ENCODE measurements at places on chromosomes 2 and 18. TPM values are rescaled to one million over a fixed set of nuclear protein-coding genes. Genes with fewer than 3 reads are reported as not detected.
A peak's percentile ranks its signal among the peaks of the same experiment; 100 is the strongest.

DNA sequence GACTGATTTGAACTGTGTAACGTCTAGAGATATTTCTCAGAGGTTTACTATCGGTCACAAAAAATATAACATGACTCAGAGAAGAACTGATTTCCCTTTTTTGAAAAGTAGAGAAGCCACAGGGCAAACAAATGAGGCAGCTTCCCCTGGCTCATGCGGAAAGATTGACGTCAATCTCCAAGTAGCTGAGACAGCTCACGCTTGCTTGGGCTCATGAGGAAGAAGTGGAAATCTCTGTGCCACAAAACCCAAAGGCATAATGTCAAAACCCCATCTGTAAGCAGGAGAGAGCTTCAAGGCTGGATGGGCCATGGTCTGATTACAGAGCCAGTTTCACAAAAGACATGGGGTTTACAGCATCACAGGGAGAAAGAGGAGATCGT, 188.1 kb downstream of the ARL4C start:
- DNase-seq: no peak

- DNase-seq: no peak
These were observed 214.0 kb upstream of the KCNJ3 start for GRCh38 chr2:154484338-154485099.

GRCh38 chr2:176504440-176504839, 235.2 kb downstream of the MTX2 start:
- DNase-seq: no peak

DNA sequence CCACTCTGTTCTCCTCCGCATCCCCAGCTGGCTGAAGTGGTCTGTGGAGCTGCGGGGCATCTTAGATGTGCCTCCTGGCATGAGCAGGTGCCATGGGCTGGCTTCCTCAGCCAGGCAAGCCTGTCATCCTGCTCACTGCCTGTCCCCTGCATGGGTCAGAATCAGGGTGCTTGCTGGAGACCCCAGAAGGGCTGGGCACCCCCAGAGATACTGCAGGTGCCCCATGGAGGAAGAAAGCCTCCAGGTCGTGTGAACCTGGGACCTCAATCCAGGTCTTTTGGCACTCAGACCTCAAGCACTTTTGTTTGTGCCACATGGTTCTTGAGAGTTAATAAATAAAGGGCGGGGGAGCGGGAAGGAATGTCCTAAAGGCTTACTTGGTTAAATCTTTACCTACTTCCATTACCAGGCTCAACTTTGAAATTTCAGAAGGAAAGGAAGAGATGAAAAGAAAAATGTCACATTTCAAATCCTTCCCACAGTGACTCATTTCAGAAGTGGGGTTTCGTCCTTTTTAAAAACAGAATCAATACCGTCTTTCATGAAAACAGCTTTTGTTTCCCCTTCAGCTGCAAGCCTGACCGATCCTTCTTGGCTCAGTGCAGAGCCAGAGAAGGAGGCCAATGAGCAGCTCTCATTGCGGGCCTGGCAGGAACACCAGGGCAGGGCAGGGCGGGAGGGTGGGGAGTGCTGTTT, 69.9 kb downstream of the RHOB start:
- no peak for DNase-seq

DNA sequence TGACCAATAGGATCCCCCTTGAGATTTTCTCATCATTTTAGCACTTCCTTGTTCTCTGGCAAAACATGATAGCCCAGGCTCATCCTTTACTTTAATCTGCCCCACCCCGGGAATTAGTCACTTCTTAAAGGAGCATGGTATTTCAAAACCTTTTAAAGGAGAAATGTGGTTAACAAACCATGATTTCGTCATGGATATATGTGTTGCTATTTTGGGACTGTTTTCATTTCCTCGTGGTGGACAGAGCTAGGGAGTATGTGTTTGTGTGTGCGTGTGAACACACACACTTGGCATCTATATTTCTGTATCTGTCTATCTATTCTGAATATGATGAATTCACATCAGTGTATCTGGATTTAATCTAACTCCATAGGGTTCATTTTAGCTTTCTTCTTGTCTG, 128.1 kb downstream of the BIRC6 start:
- DNase-seq: no peak

IL37 gene
- not detected for polyA plus RNA-seq

REEP1 gene
- polyA plus RNA-seq: 15.4 TPM

DNA sequence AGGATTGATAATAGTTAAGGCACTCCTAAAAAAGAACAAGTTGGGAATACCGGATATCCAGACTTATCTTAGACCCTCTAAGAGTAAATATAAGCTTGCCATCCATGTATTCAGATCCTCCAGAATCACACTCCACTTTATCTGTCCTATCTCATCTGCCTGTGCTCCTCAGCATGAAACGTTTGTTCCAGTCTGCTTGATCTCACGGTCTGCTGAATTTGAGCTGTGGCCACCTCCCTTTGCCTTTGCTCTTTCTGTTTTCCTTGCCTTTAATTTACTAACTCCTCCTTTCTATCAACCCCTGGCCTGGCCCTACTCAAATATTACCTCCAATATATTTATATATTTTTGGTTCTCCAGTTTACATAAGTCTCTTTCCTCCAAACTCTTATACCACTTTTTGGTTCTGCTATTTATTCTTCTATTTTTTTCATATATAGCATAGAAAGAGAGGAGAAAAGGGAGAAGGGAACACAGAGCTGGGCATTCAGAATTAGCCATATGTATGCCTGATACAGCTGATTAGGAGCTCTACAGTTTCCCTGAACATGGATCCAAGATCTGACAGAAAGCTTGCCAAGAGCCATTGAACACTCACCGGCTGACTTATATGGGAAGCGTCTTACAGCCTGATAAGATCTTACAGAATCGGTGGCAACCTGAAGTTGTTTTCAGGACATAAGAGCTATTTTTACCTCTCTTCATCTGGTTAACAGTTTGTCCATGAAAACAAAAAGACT, 21.8 kb upstream of the DNAJC27 start:
- DNase-seq: no peak

DNA sequence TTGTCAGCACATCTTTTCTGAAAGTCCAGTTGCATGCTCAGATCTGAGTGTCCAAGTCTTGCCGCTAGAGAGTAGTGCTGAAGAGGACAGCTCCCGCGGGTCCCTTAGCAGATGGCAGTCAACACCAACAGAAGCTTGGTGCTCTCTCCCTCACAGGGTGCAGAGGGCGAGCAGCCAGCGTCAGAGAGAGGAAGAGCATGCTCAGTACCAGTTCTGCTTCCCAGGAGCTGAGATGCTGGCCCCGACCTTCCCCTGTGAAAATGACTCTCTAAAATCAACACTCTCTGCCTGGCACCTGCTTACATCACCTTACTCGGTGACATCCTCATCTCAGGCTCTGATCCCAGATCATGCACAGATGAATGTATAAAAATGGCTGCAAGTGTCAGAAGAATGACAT, 86.0 kb upstream of the TWIST2 start:
- DNase-seq: peak; percentile 28

IWS1 gene
- 68.2 TPM for polyA plus RNA-seq

DNA sequence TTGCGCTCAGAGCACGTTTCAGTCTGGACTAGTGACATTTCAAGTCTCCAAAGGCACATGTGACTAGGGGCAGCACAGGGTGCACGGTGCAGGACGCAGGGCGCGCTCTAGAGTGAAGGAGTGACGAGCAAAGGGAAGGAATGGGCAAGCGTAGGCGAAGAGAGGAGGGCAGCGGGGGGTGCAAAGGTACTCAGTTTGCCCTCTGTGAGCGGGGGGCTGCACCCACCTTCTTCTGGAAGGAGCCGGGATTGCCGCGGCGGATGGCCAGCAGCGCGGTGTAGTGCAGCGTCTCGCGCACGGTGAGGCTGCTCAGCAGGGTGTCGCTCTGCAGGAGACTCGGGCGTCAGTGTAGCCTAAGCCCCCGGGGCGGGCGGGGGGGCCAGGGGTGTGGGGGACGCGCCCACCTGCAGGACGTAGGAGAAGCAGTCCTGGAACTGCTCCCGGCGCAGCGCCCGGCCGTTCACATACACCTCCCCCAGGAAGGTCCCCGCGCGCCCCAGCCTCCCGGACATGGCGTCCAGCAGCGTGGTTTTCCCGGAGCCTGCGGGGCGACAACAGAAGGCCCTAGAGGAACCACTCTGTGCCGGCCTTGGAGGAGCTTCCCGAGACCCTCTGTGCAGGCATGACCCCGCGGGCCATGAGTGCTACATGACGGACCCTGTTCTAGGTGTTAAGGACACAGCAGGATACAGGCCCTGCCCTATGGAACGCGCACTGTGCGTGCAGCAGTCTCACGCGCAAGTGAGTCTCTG, 6.9 kb downstream of the ABCG5 start:
- DNase-seq: no peak

DNA sequence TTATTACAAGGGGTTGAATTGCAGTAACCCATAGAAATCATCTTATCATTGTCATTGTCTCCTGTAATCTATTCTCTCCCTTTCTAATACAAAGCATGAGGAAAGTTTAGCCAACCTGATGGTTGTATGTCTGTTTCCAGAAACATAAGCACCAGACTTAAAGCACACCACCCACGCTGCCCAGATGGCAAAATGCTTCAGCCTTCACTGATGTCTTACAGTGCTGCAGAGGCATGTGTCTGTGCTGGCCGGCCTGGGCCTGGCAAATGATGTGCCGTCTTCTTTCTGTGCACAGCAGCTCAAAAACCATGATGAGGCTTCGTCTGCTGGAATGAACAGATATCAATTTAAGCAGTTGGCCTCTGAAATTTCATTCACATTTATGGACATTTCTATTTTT, 443.0 kb upstream of the RGPD4 start:
- DNase-seq: no peak

DNA sequence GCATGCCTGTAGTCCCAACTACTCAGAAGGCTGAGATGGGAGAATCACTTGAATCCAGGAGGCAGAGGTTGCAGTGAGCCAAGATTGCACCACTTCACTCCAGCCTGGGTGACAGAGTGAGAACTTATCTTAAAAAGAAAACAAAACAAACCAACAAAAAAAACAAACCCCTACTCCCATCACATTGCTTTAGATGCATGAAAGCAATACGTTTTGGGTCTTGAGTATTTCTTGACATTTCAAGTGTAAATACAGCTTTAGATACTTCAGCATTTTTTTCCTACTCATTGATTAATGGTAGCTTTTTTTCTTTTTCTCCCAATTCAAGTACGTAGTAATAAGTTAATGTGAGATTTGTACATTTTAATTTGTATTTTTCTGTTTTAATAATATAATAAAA, 20.3 kb downstream of the RASGRP3 start:
- no peak for DNase-seq

DNA sequence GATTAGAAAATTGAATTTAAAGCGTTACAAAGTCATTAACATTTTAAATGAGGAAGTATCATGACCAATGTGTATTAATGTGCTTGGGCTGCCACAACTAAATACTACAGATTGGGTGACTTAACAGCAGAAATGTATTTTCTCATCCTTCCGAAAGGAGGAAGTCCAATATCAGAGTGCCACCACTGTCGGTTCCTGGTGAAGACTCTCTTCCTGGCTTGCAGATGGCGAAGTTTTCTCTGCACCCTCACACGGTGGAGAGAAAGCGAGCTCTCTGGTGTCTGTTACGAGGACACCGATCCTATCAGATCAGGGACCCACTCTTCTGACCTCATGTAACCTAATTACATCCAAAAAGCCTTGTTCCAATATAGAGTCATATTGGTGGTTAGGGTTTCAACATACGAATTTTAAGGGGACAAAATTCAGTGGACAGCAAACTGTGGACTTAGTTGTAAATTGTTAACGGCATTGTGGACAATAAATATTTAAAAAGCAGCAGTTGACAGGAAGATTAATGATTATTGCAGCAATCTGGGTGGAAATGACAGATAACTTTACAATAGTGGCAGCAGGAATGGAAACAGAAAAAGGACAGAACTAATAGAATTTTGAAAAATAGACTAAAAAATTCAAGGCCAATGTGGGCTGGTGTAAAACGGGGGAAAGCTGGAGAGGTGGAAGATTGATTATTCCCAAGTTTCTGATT, 35.1 kb upstream of the CYRIA start:
- no peak for DNase-seq

COL5A2 gene
- 173 TPM for polyA plus RNA-seq

DNA sequence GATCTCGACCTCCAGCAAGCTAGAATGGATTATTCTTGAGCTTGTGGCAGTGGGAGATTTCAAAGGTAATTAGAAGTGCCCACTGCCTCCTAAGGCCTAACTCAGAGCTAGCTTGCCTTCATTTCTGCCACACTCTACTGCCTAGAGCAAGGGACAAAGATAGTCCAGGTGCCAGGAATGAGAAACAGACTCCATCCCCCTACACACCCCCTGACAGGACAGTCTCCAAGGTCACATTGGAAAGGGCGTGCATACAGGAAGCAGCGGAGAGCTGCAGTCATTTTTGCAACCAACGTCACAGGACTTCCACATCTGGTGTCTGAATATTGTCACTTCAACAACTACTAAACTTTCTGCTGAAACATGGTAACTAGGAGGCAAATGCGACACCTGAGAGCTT, 101.0 kb upstream of the SH3BP4 start:
- DNase-seq: no peak

Data from left lung (tissue), 14 donors.